ENCODE measurements at places on chromosomes 7 and 10.

DNA sequence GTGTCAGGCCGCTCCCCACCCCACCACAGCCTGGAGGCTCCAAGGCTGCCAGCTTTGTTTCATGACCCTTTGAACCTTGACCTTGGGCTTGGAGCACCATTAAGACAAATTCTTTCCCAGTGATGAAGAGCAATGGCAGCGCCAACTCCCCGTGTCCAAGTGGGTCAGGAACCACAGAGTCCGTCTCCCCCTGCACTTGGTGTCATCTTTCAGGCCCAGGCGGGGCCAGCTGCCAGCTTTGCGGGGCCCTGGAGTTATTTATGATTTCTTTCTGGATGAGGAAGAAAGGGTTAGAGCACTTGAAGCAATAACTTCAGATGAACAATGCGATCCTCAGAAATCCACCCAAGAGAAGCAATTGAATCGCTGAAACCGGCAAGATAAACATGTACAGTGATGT lies 110.8 kb downstream of the MYL10 start:
- no peak for DNase-seq

DNA sequence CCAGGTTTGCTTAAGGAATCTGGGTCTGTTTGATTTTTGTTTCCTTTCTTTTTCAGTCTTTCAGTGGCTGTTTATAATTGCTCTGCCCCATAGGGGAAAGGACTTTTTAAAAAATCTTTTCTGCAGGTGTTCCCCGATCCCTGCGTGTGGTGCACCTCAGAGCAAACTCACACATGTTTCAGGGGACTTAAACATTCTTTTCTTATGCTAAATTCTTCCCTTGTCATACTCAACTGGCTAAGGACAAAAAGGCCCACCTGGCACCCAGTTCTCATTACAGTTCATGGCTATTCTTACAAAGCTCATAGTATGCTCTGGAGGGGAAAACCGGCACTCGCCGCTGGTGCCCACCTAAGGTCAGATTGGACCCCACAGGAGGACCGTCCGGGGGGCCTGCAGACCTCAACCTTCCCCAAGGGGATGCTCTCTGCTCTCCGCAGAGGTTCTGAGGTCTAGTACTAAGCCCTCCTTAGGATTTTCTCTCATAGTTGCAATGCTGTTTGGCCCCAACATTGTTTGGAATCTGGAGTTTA lies 220.3 kb downstream of the HGF start:
- no peak for DNase-seq

GRCh38 chr10:124062390-124062789 lies 31.0 kb downstream of the CHST15 start:
- DNase-seq, result no peak

DNA sequence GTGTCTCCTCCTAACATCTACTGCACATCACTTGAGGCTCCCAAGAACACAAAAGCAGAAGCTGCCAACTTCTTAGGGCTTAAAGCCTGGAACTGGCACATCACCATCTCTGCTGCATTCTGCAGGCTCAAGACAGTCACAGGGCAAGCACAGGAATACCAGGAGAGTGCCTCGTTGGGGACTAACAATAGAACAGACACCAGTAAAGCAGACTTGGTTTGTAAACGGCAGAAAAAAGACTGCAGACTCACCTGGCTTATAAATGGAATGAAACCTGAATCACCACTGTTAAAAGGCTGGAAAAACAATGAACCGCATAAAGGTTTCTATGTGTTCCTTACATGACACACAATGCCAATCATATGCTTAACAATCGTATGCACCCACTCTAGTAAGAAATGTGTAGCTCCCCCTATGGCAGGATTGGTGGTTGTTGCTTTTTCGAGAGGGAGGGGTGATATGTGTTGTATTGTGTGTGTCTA lies 12.8 kb downstream of the RHEB start:
- no peak for DNase-seq

GRCh38 chr7:130458257-130458656 lies 17.4 kb upstream of the CEP41 start:
- peak; percentile 23 for DNase-seq

DNA sequence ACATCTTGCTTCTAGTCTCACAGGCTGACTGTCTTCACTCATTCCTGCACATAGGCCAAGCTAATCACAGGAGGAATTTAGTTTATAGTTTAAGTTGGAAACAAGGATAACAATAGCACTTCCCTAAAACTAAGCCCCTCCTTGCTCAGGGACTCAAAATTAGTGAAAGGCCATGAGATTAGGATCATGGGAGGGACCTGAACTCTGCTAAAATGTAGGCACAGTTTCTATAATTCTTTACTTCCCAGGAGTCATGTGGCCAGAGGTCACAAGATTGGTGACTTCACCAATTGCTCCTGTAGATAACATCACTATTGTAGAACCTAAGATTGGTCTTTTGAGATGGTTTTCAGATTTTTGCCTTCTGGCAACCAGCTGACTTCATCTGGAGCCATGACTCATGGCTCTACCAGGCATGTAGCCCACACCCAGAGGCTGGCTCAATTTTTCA lies 14.8 kb upstream of the UPP1 start:
- no peak for DNase-seq

DNA sequence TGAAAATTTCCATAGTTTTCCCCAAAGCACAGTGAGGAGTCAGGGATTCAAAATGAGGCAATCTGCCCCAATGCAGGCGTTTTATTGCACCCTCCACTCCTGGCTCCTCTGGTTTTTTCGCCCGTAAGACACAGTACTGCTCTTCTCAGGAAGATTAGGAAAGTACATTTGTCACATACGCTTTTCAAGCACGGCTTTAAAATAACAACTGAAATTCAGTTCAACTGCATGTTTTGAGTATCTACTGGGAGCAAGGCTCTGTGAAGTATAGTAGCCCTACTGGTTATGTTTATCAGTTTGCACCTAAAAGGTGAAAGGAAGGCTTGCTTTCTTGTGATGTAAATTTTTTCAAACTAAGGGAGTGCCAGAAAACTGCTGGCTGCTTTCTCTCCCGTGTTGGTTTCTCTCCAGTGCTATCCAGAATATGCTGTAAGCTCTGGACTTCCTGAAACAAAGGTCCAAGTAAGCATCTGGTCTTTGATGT lies 1.9 kb upstream of the SGMS1 start:
- no peak for DNase-seq

- no peak for DNase-seq
These were observed 119.1 kb upstream of the JCAD start for GRCh38 chr10:30178356-30178964.

- DNase-seq, result no peak
These were observed 141.7 kb upstream of the SEMA3A start for GRCh38 chr7:84336303-84336702.

Data from B cell (primary cell).